ENCODE measurements at places on chromosomes 6 and 20. TPM values are rescaled to one million over a fixed set of nuclear protein-coding genes. Genes with fewer than 3 reads are reported as not detected.

PAX1 gene
- total RNA-seq = not detected

SLC24A3 gene
- total RNA-seq = not detected

LAMA5 gene
- 2.5 TPM for total RNA-seq

LRP11 gene
- total RNA-seq = 1.4 TPM

MYL9 gene
- total RNA-seq = not detected

DDX43 gene
- 1.0 TPM for total RNA-seq

TNXB gene
- 14.5 TPM for total RNA-seq

C6orf15 gene
- total RNA-seq = not detected

ZMYND8 gene
- 67.8 TPM for total RNA-seq

SEC23B gene
- 34.5 TPM for total RNA-seq

BTBD3 gene
- total RNA-seq = 0.86 TPM

RFX6 gene
- total RNA-seq = not detected

ATP6V1G2 gene
- 7.9 TPM for total RNA-seq

IRAK1BP1 gene
- total RNA-seq = 5.0 TPM

CTCFL gene
- not detected for total RNA-seq

DNMT3B gene
- total RNA-seq = 0.82 TPM

CYP39A1 gene
- total RNA-seq = not detected

HLA-DRB5 gene
- total RNA-seq = 0.52 TPM

SIGLEC1 gene
- 0.62 TPM for total RNA-seq

NOTCH4 gene
- total RNA-seq = 1.8 TPM

PPP1R16B gene
- 33.6 TPM for total RNA-seq

C6orf141 gene
- not detected for total RNA-seq

CRISP3 gene
- not detected for total RNA-seq

VSX1 gene
- not detected for total RNA-seq

STK35 gene
- total RNA-seq = 17.3 TPM

ZNF311 gene
- total RNA-seq = 0.63 TPM

ARMH2 gene
- 7.1 TPM for total RNA-seq

HLA-DQA1 gene
- total RNA-seq = 13.7 TPM

SAMD3 gene
- total RNA-seq = 28.7 TPM

TNFRSF6B gene
- 0.96 TPM for total RNA-seq

IL20RA gene
- not detected for total RNA-seq

SLC22A23 gene
- total RNA-seq = 5.0 TPM
